ENCODE measurements at places on chromosomes 4 and X.

DNA sequence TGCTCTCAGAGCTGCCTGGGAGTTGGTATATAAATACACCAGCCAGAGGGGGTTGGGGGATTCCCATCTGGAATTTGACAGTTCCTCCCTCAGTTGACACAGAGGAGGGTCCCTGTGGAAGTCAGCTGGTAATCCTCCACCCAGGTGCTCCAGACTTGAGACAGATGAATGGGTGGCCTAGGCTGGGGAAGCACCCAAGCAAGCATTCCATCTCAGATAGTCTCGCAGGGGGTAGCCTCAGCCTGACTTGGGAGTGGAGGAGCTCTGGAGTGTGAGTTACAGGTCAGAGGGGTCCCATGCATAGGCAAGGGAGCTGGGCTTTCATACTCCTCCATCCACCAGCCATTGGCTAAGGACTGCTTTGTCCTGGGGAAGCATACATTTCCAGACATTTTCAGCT lies 229.3 kb upstream of the BCOR start:
- DNase-seq: no peak

- DNase-seq: no peak
Observed at GRCh38 chr4:7306986-7307385, 114.6 kb downstream of the SORCS2 start.

- no peak for DNase-seq
Observed at GRCh38 chr4:89055157-89056080, 1.6 kb downstream of the FAM13A start.

GRCh38 chr4:185396724-185397385 lies at the start of gene ANKRD37:
Gene ANKRD37, plus strand, starts transcription at chr4:185396841. Its CDS starts 83 bp downstream, at chr4:185396924.
- no peak for DNase-seq

DNA sequence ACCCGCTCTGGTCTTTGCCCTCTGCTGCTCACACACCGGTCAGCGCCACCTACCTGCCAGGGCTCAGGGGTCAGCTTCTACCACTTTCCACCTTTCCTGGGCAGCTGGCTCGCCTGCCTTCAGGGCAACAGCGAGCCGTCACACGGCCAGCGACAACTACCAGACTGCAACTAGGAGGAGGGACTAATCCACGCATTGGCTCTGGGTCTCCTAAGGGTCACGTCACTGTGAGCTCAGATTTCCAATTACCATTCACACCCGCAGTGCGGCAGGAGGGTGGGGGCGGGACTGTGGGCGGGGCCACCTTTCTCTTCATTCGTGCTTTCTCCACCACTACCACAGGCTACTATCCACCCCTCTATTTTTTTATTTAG lies at the start of gene BEX5:
TSS of gene BEX5 (minus strand) at position 172 of the 374 bp plus-strand sequence. CDS start 1,712 bp downstream, outside the sequence.
- peak; percentile 9 for DNase-seq

- no peak for DNase-seq
Observed at GRCh38 chr4:88792268-88792781, 94.7 kb upstream of the NAP1L5 start.

GRCh38 chr4:1309261-1310010 lies 19.7 kb downstream of the MAEA start:
- DNase-seq: no peak

- DNase-seq: no peak
Observed at GRCh38 chrX:137426695-137427425, 139.1 kb upstream of the ZIC3 start.

- DNase-seq: no peak
Observed at GRCh38 chrX:29913647-29914046, 301.7 kb upstream of the MAGEB2 start.

DNA sequence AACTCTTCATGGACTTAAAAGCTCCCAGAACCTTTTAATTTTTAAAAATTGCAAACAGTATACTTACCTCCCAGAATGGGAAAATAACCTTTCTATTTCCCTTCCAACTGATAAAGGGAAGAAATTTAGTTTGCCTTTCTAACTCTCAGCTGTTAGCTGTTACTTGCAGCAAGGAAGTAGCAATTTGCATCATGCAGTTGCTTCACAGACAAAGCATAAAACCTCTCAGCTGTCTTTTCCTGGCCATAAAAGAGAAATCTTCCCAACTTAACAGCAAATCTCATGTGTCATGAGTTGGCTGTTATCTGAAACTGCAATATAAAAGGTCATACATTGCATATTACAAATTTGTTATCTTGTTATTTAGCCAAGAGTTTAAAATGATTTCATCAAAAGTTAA lies 18.4 kb downstream of the C4orf17 start:
- DNase-seq: no peak

- DNase-seq: no peak
Observed at GRCh38 chrX:134875671-134876070, 115.1 kb upstream of the SMIM10 start.

DNA sequence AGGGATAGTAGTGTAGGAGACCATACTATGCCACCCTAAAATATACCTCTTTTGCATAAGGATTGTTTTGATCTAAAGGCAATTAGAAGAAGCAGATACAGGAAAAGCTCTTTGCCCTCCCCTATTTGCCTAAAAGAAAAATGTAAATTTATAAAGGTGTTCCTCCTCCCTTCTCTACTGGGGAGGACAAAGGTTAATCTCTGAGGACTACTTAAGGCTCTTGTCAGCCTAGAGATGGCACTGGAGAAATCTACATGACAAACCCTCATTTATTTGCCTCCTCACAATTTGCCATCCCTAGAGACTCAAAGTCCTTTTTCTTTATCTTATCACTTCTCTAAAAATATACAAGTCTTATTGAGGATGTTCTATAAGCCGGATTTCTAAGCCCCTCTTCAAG lies 1021.8 kb downstream of the STPG2 start:
- no peak for DNase-seq

DNA sequence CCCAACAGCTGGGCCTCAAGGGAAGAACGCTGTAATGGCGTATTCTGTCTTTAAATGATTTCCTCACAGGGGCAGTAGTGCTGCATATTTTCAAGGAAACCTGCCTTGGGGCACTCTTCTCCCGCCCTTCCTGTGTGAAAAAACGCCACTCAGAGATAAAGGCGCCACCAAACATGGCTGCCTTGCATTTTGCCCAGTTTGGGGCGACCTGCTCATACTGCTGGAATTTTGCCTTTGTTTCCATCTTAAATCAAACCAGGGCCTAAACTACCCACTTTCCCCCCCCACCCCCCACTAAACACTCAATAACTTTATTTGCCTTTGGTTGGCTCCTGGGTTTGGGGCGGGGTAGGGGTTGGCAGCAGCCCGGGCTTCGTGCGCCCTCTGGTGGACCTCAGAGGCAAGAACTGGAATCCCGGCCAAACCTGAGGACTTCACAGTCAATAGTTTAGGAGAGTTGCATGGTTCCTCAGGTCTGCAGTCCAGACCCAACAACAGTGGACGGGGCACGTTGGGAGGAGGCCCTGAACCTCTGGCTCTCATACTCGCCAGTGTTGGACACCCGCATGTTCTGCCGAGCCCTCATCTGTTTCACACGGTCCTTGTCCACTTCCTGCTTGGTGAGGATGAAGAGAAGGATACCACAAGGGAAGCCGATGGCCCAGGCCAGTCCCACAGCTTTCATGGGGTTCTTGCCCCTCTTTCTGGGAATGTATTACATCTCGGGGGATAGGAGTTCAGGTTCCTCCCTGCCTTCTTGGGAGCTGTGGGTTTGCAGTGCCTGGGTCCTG lies 220.1 kb upstream of the STK26 start:
- no peak for DNase-seq

DNA sequence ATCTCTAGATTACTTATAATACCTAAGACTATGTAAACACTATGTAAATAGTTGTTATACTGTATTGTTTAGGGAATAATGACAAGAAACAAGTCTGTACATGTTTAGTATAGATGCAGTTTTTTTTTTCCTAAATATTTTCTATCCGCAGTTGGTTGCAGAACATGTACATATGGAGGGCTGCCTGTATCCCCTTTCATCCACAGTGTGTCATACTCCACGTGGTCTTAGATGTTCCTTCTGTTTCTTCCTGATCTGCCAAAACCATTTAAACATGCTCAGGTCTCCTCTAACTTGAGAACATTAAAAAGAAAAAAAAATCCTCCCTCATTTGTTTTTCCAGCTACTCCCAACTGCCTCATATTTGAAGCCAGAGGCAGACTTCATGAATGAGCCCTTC lies 14.0 kb downstream of the OCIAD1 start:
- DNase-seq: no peak
